Cortex of kidney (tissue), 1 donor: ENCODE measurements at places on chromosomes 11 and 22.

- DNase-seq = no peak
Measured at GRCh38 chr11:64874308-64875240, 3.8 kb downstream of the EHD1 start.

DNA sequence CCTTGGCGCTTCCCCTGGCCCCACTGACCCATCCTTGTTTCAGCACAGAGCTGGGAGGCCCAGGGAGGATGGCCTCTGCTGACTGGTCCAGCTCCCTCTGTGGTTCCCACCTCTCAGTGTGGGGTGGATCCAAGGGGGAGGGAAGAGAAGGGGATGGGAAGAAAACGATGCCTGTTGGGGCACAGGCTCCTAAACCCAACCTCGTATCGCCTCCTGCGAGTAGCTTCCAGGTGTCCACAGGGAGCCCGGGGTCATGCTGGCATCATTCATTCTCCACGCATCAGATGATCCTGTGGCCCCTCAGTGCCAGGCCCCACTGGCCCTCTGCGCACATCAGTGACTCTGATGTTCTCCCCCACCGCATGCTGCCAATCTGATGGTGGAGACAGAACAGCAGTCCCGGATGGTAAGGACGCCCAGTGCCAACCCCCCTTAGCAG, 5.1 kb downstream of the MYEOV start:
- DNase-seq = no peak

DNA sequence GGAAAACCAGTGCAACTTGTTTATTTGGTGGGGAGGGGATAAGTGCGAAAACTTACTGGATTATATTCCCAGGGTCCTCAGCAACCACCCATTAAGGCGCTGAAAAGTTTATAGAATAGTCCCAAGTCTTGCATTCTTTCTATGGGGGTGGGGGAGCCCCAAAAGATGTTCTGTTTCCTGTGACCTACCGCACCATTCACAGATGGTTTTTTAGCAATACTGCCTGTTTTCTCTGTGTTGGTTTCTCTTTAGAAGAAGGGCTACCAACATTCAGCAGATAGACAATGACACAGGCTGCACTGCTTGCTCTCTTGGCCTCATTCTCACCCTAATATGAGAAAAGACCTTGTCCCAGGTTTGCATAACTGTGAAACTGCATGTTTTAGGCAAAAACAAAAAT, 86.5 kb downstream of the FAM76B start:
- no peak for DNase-seq

DNA sequence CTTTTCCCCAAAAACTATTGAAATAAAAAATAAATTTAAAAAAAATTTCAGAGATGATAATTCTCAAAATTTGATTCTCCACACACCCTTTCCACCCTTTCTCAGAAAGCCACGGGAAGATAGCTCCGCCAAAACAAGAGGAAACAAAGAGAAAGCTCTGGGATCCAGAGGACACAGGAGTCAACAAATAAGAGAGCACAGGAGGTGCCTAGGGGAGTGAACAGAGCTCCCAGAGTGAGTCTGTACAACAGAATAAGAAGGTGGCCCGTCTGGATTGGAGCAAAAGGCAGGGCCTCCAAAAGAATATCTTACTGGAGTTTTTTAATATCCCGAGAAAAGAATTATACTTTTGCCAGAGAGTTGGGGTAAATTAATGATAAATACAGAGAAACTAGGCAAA, 96.3 kb upstream of the DRD2 start:
- no peak for DNase-seq

- DNase-seq = no peak
Measured at GRCh38 chr22:37386441-37386840, 40.8 kb downstream of the ELFN2 start.

DNA sequence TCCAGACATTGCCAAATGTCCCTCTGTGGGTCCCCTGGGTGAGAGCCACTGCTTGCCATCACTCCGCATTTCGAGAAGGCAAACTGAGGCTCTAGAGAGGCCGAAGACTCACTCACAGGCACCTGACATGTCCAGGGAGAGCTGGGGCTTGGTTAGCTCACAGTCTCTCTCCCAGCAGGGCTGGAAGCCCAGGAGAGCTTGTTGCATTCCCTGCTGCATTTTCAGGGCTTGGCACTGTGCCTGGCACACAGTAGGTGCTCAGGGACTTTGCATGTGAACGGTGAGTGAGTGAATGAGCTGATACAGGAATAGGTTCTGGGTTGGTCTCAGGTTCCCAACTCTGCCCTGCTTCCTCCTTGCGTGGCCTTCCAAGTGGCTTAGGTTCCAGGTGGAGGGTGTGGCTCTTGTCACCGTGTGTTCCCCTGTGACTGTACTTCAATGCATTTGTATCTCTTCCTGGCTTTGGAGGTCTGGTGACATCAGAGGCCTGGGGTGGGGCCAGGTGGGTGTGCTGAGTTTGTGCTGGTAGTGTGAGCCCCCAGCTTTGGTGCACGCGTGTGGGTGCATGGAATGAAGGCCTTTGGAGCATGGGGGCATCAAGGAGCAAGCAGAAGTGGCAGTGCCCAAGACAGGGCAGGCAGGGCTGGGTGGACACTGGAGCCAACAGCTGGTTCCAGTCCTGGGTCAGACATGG, 18.4 kb upstream of the SMIM38 start:
- DNase-seq = no peak

DNA sequence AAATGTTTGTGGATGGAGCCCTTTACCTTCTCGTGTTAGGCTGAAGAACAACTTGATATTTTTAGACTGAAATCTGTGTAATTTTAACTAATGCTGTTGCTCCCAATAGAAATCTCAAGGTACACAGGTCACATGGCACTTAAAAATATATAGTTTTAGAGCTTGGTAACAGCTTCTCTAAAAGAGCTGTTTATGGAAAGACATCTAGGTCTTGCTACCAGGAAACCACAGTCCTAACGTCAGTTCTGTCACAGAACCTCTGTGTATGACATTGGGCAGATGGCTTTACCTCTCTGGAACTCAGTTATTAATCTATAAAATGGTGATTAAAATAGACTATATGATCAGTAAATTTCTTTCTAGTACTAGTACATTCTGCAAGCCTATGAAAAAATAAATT, 35.4 kb downstream of the PAK1 start:
- DNase-seq = no peak

DNA sequence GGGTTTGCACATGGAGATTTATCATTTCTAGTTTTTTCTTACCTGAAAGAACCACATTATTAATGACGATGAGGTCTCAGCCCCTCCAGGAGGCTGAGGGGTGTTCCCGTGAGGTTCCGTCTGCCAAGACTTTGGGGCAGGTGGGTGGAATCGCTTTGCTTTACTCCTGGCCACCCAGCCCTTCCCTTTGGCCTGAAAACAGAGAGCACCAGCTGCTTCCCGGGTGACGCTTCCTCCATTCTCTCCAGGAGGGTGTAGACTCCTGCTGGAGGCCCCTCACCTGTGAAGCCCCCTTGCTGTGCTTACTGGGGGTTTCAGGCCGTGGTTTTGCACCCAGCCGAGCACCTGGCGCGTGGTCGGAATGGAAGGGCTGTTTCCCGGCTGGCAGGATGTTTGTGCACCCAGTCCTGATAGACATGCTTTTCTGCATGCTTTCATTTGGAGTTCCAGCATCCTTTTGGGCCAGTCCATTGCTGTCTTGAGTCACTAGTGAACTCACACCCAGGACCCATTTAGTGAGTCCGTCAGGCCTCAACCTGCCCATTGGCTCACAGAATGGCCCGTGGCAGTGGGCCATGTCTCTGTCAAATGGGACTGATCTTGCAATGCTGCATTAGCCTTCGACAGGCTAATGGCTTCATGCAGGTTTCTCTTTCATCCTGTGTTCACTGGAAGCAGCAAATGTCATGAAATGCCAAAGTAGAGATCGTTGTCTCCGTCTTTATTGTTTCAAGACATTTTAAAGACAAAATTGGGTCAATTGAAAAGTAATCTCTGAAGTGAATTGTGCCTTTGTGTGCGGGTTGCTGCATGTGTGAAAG, 360.8 kb downstream of the TBC1D22A start:
- no peak for DNase-seq

DNA sequence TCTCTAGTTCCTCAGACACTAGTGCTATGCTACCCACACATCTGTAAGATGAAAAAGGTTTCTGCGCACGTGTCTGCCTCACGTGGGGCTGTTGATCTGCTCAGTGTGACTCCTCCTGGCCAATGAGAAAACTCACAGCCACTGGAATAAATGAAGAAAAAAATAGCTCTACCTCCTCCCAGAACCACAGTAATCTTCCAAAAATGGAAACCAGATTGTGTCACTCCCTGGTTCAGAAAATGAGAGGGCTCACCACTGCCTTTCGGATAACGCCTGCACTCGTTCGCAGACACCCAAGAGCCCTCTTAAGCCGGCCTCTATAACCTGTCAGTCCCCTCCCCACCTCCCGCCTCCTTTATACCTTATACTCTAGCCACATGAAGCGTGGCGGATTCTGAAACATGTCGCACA, 5.1 kb downstream of the APBB1 start:
- DNase-seq = no peak

GRCh38 chr11:87473174-87473573, 435.4 kb downstream of the TMEM135 start:
- no peak for DNase-seq

DNA sequence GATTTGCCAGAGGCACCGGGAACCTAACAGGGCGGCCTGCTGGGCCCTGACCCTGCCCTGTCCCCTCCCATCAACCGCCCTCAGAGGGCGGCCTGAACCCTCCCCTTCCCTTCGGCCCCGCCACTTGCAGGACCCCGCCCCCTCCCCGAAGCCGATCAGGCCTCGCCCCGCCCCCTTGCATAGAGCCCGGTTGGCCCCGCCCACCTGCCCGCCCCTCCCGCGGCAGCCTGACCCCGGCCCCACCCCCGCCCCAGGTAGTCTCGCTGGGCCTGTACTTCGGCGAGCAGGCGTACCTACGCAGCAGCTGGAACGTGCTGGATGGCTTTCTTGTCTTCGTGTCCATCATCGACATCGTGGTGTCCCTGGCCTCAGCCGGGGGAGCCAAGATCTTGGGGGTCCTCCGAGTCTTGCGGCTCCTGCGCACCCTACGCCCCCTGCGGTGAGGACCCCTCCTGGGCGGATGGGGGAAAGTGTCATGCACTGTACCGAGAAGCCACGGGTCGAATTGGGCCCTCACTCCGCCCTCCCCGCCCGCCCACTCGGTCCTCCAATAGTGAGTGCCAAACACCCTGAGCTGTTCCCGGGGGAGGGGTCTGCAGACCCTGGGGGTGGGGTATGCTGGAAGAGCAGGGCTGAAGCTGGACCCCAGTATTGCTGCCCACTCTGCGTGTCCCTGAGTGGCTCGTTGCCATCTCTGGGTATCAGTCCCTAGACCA, 94.1 kb downstream of the CACNA1I start:
- DNase-seq = no peak

DNA sequence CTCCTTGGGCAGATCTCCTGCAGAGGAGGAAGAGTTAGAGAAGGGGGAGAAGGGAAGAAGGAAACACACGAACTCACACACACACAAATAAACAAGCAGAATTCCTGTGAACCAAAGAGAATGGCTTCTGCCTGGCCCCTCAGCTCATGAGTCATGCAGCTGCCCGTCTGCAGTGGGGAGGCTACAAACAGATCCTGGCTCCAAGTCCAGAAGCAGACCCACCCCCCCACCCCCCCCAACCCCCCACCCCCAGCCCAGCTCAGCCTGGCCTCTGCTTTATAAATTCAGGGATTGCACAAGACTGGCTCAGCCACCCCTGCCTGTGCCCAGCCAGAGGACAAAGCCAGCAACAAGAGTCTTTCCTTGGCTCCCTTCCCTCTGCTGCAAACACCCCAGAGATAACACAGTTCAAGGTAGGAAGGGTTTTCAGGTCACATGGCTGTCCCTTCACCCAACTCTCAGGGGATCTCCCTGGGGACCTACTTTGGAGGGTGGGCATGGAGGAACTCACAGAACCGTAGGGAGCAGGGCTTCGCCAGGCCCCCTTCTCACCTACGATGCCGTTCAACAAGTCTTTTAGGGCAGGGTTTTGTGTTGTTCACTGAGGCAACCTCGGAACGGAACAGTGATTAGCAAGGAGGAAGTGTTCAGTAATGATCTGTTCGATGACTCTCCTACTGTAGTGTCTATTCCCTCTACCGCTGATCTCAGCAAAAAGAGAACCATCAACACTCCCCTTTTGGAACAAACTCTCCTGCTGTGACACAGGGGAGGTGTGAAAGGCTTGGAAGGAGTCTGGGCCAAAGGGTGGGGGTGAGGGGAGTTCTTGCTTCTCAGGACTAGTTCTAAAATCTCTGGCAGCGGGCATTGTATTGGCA, 35.5 kb downstream of the RPL27A start:
- no peak for DNase-seq

DNA sequence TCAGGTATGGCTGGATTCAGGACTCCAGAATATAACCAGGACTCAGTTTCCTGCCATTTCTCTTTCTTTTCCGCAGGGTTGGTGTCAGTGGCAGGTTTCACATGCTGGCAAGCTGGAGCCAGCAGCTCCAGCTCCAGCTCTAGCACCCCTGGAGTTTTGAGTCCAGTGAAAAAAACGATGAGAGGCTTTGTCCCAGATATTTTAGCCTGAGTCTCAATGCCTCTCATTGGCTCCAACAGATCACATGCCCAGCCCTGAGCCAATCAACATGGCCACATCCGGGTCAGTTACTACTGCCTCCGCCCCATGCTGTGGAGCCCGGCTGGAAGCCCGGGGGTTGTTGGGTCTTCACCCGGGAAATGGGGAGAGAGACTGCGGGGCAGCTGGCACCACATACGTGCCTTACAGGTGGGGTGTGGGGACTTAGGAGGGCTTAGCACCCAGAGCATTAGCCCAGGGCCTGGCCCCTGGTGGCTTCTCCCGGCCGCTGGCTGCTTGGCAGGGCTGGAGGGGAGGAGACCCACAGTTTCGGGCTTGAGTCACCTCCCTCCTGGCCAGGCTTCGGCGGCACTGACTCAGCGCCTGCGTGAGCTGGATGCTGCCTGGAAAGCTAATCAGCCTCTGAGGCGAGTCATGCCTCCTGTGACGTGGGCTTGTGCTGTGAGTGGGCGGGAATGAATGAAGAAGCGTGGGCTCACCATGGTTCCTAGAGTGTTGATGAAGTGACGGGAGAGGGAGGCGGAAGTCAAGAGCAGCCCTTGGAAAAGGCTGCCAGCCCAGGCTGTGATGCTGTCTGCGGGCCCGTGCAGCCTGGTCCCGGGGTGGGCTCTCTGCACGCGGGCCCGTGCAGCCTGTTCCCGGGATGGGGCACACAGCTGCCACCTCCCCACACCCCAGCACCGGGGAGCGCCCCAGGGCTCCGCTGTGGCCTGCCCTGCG, 15.3 kb upstream of the MRTFA start:
- DNase-seq = peak; percentile 86

DNA sequence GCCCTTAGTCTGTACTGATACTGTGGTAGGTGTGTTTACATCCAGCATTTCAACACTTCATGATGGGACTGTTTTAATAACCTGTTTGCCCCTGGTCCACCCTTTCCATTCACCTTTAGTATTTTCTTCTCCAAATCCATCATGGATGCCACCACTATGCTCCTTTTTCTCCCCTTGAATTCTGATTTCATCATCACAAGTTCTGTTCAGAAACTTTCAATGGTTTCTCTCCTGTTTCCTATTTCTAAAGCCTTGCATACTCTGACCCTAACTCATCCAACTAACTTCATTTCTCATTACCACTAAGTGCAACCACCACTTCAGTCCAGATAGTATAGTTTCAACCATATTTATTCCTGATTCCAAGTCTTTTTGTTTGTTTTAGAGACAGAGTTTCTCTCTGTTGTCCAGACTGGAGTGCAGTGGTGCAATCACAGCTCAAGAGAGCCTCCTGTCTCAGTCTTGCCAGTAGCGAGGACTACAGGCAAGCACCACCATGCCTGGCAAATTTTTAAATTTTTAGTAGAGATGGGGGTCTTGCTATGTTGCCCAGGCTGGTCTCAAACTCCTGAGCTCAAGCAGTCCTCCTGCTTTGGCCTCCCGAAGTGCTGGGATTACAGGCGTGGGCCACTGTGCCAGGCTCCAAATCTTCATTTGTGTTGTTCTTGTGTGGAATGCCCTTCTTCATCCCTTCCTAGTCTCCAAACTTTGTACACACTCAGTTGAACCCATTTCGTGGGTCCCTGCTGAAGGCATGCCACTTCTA, 1.2 kb upstream of the LIN7C start:
- no peak for DNase-seq
